ENCODE measurements at places on chromosomes 7 and 10.

- no peak for DNase-seq
Observed at GRCh38 chr10:102153093-102153620, 968 bp downstream of the NOLC1 start.

GRCh38 chr7:70836279-70836678 is 295.7 kb upstream of the GALNT17 start:
- DNase-seq: no peak

GRCh38 chr10:106479636-106480035 is 684.9 kb downstream of the SORCS1 start:
- no peak for DNase-seq

DNA sequence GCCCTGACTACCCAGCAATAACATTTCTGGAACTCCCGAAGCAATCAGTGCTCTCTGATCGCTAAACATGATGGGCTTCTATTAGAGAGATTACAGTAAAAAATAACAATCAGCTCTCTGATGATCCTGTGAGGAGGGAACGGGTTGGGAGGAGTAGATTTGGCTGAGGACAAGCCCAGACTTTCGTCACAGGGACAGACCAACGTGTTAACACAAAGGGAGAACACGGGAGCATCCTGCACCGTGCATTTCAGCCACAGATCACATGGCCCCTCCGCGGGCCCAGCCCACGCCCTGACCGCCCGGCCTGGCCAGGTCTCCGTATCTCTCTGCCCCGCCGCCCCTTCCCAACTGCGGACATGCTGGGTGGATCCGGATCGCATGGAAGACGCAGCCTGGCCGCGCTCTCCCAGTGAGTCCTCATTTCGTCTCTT is 95.0 kb upstream of the AGBL3 start:
- peak; percentile 89 for DNase-seq

DNA sequence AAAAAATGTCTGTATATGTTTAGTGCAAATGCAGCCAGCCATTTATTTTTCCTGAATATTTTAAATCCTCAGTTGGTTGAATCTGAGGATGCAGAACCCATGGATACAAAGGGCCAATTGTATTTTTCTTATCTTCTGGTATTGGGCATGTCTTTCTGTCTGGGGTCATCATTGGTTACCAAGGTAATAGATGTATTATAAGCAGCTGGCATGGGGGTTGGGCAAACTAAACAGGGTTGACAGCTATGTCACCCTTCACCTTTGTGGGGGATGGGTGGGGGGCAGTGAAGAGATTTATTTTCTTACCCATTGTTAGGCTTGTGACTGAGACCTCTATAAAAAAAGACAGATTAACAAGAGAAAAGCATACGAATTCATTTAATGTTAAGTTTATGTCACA is 38.8 kb downstream of the CDHR3 start:
- DNase-seq: no peak

DNA sequence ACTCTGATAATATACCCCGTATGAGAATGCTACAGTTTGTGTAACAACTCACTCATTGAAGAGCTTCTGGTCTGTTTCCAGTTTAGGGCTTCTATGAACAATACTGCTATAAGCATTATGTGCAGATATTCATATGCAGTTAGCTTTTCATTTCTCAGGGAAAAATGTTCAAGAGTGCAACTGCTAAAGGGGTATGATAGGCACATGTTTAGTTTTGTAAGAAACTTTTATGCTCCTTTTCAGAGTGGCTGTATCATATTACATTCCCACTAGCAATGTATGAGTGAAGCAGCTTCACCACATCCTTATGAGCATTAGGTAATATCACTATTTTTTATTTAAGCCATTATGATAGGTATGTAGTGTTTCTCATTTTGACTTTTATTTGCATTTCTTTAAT is 182.6 kb upstream of the CXCL12 start:
- DNase-seq: no peak

- DNase-seq: no peak
Observed at GRCh38 chr10:22379059-22379458, 33.8 kb downstream of the SPAG6 start.

DNA sequence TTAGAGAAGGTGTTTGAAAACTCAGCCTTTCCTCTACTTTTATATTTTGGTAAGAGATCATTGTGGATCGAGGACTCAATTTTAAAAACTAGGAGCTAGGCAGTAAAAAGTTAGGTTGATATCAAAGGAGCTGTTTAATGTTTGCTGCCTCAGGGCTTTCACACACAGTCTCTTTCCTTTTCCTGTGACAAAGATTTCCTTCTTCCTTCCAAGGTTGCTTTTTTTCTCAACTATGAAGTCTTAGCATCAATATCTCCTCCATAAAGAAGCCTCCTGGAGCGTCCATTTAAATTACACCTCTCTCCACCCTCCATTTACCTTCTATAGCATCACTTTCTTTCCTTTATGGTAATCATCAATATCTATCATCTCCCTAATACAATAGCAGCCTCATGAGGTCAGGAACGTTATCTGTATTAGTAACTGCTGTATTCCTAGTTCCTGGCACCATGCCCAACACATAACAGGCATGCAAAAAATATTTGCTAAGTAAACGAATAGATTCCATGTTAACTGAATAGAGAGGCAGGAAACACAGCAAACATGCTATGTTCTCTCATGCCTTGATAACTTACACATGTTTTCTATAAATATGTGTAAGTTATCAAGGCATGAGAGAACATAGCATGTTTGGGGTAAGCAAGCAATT is 48.5 kb downstream of the GNAT3 start:
- no peak for DNase-seq

DNA sequence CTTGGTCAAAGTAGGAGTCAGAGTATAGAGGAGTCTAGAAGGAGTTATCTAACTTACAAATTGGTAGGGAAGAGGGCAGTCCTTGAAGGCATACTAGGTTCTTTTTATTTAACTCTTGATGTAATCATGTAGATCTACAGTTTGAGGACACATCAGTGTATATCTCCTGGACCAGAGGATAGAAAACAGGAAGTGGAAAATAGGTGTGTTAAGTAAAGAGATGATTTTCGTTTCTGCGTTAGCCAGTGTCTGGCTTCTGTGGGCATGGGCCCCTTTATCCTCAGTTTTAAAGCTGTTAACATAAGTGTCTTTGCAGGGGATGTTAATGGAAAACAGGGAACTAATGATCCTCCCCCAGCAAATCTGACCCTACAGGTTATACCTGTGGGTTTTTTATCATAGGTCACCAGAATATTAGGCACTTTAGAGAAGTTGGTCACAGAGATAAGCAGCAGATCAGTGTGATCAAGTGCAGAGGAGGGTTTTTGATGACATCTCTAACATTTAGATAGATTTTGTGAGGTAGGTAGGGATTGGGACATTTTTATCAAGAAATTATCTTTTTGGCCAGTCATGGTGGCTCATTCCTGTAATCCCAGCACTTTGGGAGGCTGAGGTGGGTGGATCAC is 58.6 kb upstream of the PRSS1 start:
- no peak for DNase-seq

GRCh38 chr7:125459038-125459437 is 529.4 kb upstream of the POT1 start:
- DNase-seq: no peak

DNA sequence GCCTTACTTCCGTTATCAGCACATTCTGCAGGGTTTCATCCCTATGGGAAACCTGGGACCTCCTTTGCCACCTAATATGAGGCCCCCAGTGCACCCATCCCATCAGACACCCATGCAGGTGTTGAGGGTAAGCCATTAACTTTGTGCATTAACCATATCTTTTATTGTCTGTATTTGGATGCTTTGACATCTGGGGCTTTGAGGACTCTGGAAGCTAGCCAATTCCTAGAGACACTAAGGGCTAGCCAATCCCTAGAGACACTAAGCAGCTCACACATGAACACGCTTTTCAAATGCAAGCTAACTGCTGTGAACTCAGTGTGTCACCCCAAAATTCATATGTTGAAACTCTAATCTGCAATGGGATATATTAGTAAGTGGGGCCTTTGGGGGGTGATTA is 272.5 kb upstream of the COBL start:
- no peak for DNase-seq

All from HEK293T (cell line).